ENCODE measurements at places on chromosomes 1 and 21.

DNA sequence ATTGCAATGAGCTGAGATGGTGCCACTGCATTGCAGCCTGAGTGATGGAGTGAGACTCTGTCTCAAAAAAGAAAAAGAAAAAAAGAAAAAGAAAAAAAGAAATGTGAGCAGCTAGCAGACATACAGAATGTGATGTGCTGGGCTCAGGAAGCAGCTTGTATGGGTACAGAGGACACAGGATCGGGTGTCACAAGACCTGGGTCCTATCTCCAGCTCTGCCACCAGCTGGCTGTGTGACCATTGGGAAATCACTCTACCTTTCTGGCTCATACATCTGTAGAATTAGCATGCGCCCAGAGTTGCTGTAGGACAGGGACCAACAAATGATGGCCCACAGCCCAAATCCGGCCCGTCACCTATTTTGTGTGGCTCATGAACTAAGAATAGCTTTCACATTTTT, 3.3 kb upstream of the PLA2G2C start:
- no peak for DNase-seq

GRCh38 chr21:44815852-44816628, 1.8 kb downstream of the SUMO3 start:
- DNase-seq: no peak

DNA sequence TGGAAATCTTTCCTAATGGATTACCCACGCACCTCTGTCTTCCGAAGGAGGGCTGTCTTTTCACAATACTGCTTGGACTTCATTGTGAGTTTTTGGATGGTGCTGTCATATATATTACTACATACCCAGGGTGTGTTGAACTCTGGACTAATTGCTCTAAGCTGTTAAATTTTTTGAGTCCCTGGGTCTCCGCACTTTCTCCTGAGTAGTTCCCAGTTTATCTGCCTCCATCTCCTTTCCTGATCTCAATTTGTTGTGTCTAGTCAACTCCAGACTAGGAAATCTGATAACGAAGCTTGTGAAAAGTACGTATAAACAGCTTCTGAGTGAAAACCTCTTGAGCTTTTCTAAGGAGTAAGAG, 211.1 kb downstream of the ROR1 start:
- DNase-seq: no peak

GRCh38 chr21:17472182-17472581, 40.7 kb upstream of the CXADR start:
- DNase-seq: no peak

- no peak for DNase-seq
Measured at GRCh38 chr1:62064829-62065407, 129.7 kb upstream of the L1TD1 start.

DNA sequence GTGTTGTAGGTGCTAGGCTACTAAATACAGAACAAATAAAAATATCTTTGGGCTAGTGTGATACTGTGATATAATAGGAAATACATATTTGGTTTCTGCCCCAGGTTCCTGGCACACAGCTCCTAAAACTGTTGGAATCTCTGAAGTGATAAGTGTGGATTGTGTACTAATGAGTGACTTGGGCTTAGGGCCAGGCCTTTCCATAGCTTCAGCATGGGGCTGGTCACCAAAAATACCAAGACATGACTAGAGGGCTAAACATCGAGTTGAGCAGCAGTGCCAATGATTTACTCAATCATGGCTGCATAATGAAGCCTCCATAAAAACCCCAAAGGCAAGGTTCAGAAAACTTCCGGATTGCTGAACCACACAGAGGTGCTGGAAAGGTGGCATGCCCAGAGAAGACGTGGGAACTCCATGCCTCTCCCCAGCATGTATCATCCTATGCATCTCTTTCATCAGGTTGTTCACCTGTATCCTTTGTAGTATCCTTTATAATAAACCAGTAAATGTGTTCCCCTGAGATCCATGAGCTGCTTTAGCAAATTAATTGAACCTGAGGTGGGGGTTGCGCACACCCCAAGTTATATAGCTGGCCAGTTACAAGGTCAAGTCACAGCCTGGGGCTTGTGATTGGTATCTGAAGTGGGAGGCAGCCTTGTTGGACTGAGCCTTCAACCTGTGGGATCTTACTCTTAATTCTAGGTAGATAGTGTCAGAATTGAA, 51.6 kb downstream of the ZMYM4 start:
- peak; percentile 56 for DNase-seq

GRCh38 chr1:222418654-222419053, 129.2 kb downstream of the HHIPL2 start:
- no peak for DNase-seq

- no peak for DNase-seq
Measured at GRCh38 chr21:46062471-46063211, 35.3 kb upstream of the COL6A2 start.

DNA sequence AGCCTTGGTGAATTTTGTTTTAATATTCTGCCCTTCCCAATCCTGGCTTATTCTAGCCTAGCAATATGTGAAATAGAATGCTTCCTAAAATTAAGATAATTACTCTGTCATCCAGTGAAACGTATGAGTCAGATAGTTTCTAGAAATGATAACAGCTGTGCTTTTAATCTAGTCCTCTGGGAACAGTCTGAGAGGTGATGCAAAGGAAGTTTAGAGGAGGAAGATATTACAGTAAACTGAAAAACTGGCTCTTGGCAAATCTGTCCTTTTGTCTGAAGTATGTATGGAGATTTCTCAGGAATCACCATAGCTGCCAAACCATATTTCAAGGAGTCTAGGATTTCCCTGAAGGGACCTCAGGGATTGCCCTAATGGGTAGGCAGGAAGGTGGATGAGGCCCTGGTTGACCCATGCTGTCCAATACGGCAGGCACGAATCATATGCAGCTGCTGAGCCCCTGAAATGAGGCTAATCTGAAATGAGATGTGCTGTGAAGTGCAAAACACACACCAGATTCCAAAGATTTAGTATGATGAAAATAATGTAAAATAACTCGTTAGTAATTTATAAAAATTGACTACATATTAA, 70.8 kb upstream of the LBR start:
- no peak for DNase-seq

GRCh38 chr1:155003227-155003765, 694 bp downstream of the ZBTB7B start:
- no peak for DNase-seq

DNA sequence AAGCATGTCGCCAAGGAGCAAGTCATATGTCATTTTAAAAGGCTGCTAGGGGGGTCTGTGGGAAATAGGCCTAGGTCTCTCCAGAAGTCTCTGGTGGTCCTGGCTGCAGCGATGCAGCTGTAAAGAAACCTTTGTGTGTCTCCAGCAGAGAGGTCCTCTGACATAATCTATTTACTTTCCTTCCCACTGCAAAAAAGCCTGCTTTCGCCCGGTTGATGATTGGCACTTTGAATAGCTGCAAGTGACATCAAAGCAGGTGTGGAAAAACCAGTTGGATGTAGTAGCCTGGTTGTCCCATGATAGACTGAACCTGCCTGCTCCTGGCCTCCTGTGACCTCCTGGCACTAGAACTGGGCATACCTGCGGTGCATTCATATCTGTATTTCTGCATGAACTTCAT, 13.8 kb downstream of the RASSF5 start:
- no peak for DNase-seq

DNA sequence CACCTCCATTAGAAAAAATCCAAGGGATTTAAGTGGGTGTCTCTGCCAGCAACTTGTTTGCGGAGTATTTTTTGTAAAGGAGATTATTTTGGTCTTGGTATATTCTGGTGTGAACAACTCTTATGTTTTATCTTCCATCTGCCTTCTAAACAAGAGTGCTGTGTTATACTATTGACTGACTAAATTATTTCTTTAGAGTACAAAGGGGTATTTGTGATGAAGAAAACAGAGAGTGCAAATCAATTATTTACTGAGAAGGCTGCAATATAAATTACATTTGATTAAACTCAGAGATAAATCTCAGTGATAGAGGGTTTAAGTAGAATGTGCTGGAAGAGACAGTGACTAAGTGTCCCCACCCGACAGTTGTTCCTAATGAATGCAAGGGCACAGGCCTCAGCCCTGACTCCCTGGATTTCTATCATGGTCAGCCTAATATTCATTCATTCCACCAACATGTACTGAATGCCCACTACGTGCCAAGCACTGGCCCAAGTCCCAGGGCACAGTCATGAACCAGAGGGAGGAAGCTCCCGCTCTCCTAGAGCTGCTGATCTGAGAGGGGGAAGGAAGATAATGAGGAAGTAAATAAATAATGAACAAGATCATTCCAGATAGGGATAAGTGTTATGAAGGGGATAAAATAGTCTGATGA, 196.9 kb upstream of the C8B start:
- no peak for DNase-seq

DNA sequence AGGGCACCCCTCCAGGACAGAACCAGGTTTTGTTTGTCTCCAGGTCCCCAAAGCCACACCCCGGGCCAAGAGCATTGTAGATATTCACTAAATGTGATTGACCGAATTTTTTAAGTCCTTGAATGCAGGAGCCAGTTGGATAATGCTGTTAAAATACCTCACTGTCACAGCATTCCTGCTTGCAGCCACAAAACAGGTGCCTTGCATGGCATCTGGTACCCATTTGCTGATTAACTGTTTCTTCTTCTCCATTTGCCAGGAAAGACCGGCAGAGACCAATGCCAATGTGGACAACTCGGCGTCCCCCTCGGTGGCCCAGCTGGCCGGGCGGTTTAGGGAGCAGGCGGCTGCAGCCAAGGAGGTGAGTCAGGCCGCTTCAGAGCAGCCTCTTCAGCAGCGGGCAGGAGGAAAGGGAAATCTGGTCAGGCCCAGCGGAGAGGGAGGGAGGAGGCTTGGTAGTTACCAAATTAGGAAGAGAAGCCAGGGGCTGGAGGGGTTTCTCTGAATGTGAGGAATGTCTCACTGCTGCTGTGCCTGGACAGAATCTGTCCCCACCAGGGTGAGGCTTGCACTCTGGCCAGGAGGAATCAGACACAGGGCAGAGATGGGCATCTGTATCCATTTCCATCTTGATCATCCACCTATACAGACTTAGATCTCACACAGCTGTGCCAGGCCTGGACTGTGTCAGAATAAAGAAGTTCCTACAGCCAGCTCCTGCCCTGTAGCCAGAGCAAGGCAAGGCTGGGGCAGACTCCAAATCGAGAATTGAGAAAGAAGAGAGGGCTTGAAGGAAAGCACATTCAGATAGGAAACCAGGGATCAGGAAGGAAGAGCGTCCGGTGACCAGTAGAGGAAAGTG, 37.9 kb upstream of the MPZL1 start:
- no peak for DNase-seq

DNA sequence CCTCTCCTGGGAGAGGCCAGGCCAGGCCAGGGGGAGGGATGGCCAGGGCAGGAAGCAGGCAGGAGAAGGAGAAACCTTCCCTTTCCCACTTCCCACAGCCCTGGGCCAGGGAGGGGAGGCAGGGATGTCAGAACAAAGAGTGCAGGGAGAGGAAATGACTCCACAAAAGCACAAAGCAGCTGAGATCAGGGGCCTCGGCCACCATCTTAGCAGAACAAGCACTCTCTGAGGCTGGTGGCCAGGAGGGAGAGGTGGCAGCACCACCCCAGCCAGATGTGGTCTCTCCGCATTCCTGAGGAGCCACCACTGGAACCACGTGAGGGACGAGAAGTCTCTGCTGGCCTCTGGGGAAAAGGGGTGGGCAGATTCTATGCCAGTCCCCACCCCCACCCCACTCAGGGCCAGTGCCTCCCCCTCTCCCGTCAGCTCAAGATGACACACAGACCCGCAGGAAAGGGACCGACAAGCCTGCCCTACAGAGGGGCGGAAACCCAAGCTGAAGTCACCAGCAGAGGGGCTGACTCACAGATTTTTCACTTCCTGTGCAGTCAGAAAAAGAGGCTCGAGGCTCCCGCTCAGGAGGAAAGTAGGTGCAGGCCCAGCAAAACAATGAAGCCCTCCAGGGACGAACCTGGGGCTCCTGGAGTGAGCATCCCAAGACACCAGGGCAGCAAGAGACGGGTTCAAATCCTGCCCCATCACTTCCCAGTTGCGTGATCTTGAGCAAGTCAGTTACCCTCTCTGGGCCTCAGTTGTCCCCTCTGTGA, 24.1 kb upstream of the ALDH4A1 start:
- peak; percentile 91 for DNase-seq

DNA sequence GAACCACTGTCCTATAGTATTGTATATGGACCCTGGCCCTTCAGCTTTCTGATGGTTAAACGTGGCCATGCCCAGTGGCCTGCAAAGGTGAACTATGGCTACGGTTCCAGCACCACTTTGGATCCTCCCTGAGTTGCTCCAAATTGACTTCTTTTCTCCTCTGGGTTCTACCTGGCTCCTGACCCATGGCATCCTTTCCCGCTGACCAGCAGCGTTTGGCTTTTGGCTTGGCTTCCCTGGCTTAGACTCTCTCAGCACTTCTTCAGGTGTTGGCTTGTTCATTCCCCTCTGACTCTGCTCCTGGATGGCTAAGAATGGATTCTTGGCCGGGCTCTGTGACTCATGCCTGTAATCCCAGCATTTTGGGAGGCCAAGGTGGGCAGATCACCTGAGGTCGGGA, 152.9 kb downstream of the CNIH3 start:
- DNase-seq: no peak

GRCh38 chr1:107740579-107740978, 224.4 kb downstream of the VAV3 start:
- DNase-seq: no peak

- DNase-seq: no peak
Measured at GRCh38 chr1:236716160-236716559, 29.9 kb downstream of the ACTN2 start.

DNA sequence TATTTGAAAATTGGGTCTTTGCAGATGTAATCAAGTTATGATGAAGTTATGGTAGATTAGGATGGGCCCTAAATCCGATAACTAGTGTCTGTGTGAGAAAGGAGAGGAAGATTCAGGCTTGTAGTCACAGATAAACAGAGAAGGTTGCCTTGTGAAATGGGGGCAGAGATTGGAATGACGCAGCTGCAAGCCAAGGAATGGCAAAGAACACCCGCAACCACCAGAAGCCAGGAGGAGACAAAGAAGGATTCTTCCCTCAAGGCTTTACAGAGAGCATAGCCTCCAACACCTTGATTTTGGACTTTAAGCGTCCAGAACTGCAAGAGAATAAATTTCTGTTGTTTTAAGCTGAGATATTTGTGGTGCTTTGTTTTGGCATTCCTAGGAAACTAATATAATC, 35.4 kb upstream of the COL24A1 start:
- no peak for DNase-seq

DNA sequence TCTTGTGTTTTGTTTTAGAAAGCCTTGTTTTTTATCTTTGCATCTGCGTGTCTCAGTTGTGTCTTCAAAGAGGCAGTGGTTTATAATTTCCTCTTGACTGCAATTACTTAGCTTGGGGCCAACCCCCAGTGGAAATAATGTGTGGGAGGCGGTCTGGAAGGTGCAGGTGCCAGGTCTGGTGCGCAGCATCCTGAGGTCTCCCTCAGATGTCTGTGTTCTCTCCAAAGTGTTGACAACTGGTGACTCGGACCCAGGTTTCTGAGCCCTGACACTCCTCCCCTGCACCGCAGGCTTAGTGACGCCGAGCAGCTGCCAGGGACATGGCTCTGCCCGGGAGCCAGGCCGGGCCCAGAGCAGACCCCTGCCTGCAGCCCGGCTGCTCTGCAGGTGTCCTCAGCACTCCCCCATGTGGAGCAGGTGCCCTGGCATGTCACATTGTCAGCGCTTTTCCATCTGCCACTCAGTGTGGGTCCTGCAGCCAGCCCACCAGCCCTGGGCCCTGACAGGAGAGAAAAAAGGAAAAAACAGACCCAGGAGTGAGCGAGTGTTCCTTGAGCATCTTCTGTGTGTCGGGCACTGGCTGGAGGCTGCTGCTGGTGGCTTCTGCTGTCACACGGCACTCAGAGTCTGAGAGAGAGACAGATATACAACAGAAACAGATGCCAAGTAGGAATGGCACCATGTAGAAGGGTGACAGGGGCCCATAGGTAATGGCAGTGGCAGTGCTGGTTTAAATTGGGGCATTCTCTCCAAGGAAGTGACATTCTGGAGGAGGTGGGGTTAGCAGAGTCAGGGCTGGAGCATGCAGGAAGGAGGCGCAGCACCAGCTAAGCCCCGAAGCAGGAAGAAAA, 24.8 kb upstream of the SELENON start:
- no peak for DNase-seq
